ENCODE measurements at places on chromosomes 7 and 10. TPM values are rescaled to one million over a fixed set of nuclear protein-coding genes. Genes with fewer than 3 reads are reported as not detected.

DNA sequence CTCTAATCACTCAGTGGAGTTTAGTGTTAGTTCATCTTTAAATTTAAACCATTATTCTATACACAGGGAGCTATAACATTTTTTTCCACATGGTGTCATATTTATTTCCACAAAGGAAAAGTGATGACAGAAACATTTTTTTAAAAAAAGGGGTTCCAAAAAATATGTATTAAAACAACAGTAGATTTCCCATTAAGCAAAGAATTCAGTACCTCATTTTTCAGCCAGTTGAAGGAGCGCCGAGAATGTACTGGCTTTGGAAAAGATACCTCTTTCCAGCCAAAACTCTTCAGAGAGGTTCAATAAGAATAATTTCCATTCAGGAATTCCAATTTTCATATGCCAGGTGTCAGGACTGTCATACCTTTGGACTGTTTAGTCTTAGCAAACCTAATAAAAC, 250.5 kb upstream of the MEOX2 start:
- DNase-seq, result no peak

- no peak for DNase-seq
Observed at GRCh38 chr7:26156451-26157420, 4.7 kb downstream of the NFE2L3 start.

DNA sequence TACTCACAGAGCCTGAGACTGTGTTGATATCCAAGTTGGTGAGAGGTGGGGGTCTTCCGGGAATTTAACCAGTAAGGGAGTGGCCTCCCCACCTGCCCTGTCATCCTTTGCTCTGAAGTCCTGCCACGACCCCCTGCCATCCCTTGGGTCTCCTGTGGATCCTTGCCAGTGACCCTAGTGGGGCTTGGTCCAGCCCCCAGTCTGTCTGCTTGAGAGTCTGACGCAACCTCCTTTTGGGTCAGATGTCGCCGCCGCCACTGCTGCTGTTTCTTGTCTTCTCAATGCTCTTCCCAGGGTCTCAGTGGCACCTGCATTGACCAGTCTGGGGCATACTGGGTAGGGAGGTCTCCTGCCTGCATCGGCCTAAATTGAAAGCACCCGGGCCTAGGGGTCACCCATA, 28.8 kb downstream of the PAX2 start:
- DNase-seq, result no peak

The OPALIN gene
- polyA plus RNA-seq, result not detected

The MYPN gene
- polyA plus RNA-seq, result 0.06 TPM

GRCh38 chr7:150947761-150948651, 30.1 kb downstream of the KCNH2 start:
- DNase-seq, result no peak

DNA sequence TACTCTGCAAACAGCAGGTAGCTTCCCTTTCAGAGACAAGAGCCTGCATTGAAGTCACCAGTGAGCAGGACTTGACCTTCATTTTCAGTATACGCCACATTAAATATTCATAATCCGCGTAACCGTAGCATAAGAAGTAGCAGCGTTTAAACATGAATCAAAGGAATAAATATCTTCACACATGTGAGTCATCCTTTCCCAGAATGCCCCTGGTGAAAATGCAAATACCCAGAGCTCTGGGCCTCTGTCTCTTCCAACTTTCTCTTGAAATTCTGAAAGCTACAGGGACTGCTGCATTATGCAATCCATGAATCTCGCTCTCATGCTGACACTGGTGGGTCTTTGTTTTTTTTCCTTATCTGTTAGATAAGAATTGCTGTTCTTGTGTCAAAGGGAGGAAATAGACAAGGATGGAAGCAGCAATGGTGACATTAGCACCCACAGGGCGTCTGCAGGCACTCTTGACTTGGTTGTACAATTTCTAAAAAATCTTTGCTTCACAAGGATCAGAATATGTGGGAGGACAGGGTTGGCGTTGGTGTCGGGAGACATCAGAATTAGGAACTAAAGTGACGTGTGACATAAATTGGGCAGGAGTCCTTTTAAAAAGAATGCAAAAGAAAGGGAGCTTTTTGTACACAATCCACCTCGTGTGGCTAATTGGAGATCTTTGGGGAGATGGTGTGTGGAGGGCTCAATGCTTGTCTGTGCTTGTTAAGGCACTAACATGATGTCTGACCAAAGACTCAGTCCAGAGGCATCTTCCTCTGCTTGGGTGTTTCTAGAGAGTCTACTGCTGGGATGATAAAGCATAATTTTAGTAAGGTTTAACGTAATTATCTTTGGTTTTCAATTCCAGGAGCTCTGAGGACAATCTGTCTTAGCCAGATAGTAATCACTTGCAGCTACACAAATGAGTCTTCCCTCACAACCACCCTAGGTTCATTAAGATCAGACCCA, 390.3 kb downstream of the KCNMA1 start:
- DNase-seq, result no peak

- no peak for DNase-seq
Observed at GRCh38 chr10:5184987-5185775, at the start of gene AKR1C8. Gene AKR1C8, minus strand, starts transcription at chr10:5185150. Its CDS starts 46 bp downstream, at chr10:5185104.

DNA sequence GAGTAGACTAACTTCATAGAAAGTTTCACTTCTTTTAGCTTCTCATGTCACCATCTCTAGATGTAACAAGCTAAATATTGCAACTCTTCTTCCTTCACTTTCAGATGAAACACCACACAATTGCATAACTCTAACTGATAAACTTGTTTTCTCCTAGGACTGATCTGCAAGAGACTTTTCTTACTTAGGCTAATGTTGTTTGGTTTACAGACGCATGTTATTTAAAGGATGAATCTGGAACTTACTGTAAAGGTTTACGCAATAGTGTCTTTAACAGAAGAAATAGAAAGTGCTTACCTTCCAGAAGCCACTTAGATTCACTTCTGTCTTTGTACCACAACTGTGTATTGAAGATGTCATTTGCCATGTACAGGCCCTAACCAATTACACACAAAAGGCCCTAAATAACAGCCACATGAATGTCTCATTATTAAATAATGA, 22.1 kb upstream of the ZC3HAV1 start:
- no peak for DNase-seq

DNA sequence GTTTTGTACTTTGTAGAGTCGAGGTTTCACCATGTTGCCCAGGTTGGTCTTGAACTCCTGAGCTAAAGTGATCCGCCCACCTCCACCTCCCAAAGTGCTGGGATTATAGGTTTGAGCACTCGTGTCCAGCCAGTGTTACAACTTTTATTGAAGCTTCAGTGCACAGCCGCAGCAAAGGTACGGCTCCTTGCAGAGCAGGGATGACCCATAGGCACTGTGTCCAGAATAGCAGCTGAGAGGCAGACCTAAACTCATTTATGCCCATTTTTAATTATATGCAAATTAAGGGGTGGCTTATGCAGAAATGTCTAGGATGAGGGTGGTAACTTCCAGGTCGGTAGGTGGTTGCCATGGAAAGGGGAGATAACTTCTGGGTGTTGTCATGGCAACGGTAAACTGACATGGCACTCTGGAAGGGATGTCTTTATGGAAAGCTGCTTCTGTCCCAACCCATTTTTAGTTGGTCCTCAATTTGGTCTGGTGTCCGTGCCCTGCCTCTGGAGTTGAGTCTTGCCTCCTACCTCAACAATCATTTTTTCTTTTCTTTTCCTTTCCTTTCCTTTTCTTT, 22.7 kb downstream of the NYAP1 start:
- DNase-seq, result no peak

GRCh38 chr7:1346851-1347250, 112.4 kb downstream of the MICALL2 start:
- no peak for DNase-seq

GRCh38 chr10:132838346-132838970, 52.5 kb upstream of the NKX6-2 start:
- DNase-seq, result no peak

DNA sequence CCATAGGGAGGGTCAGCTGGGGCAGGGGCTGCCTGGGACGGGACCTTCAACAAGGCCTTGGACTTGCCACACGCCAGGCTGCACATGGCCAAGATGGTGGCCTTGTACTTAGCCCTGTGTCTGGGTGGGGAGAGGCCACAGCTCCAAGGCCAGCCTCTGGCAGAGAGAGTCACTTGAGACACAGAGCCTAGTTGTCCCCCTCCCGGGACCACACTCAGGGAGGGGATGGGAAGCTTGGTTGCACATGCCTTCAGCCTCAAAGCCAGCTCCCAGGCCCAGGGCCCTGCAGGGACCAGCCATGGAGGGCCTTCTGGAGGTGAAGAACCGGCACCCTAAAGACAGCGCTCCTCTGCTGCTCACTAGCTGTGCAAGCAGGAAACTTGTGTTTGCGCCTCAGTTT, 16.7 kb downstream of the MMRN2 start:
- DNase-seq, result no peak

DNA sequence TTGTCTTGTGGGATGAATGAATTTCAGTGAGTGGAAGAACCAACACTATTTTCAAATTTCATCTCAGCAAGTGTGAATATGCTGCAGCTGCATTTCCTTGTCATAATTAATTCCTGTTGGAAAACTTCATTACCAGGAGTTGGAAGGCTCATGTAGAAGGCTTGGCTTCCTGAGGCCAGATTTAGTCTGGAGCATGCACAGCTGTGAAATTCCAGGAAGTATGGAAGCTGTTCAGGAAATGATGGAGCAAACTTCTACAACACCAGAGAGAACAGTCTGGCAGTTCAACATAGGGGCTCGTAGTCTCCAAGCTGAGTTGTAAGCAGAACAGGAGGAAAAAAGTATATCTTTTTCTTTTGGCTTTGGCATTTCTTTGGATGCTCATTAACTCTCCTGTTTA, 1439.9 kb upstream of the CELF2 start:
- DNase-seq, result no peak

- DNase-seq, result no peak
Observed at GRCh38 chr7:30796105-30796869, 25.1 kb downstream of the MINDY4 start.

GRCh38 chr7:50502001-50502684, 52.0 kb upstream of the FIGNL1 start:
- peak; percentile 29 for DNase-seq

DNA sequence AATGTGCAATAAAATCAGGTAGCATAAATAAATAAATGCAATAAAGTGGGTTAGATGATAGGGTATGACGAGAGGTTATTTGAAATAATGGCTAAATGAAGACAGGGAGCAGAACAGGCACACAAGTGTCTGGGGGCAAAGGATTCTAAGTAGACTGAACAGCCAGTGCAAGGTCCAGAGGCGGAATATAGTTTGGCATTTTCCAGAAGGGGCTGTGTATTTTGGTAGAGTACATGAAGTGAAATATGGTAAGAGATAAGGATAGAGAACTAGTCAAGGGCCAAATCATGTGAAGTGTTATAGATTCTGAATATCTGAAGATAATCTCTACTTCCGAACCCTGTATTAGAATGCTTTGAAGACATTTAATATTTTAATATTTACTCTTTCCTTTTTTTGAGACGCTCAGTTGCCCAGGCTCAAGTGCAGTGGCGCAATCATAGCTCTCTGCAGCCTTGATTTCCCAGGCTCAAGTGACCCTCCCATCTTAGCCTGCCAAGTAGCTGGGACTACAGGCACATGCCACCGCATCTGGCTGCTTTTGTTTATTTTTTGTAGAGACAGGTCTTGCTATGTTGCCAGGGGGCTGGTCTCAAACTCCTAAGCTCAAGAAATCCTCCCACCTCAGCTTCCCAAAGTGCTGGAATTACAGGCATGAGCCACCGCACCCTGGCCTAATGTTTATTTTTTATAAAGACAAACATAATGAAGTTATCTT, 44.4 kb upstream of the CD36 start:
- DNase-seq, result no peak

DNA sequence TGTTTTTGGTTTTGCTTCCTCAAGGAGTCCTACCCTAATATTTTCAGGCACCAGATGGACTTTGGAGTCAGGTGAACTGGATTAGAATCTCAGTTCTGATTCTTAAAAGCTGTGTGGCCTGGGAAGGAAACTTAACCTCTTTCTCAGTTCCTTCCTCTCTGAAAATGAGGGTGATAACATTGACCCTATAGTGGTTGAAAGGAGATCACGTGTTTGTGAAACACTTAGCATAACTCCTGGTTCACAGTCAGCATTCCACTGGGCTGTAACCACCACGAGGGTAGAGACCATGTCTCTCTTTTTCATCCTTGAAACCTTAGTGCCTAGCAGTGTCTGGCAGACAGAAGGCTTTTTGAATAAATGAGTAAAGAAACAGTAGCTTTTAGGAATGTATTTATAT, 16.7 kb downstream of the LSMEM1 start:
- no peak for DNase-seq

- no peak for DNase-seq
Observed at GRCh38 chr7:123528265-123528664, 6.1 kb downstream of the IQUB start.

The SMO gene
- 114 TPM for polyA plus RNA-seq

- no peak for DNase-seq
Observed at GRCh38 chr10:5963071-5963470, 14.3 kb downstream of the IL15RA start.

- peak; percentile 42 for DNase-seq
Observed at GRCh38 chr7:80060218-80060806, 74.3 kb upstream of the GNAI1 start.

The HMX2 gene
- not detected for polyA plus RNA-seq

The NPM3 gene
- 56.5 TPM for polyA plus RNA-seq

GRCh38 chr7:96080027-96080426, 241.9 kb downstream of the SLC25A13 start:
- no peak for DNase-seq

DNA sequence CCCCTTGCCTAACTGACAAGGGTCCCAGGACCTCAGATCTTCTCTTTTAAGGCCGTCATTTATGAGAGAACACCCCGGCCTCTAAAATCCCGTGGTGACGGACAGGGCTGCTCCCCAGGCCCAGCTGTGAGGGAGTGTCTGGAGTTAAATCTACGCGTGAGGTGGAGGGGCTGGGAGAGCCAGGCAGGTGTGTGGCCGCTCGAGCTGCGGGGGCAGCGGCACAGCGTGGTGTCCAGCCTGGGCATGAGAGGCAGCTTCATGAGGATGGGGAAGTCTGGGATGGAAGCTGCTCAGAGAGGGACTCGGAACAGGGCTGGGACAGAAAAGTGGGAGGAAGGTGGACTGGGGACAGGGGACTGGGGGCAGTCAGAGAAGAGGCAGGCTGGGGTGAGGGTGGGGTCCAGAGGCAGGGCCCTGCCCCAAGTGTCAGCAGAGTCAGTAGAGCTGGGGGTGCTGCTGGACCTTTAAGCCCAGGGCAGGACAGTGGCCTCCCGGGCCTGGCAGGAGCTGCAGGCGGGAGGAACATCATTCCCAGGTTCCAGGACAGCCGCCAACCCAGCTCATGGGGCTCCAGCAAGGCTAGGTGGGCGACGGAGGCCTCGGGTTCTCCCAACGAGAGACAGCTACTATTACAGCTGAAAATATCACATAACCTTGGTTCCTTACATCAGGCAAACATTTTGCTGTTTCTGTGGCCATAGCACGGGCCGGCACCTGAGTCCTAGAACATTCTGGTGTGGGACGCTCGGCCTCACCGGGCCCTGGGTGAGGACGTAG, 55.2 kb downstream of the JAKMIP3 start:
- no peak for DNase-seq

Measured in left renal pelvis (tissue), 4 donors.